Heart right ventricle (tissue), 16 donors: ENCODE measurements at places on chromosomes 7 and 10. TPM values are rescaled to one million over a fixed set of nuclear protein-coding genes. Genes with fewer than 3 reads are reported as not detected.

CCNY gene
- 96.4 TPM for total RNA-seq

DNA sequence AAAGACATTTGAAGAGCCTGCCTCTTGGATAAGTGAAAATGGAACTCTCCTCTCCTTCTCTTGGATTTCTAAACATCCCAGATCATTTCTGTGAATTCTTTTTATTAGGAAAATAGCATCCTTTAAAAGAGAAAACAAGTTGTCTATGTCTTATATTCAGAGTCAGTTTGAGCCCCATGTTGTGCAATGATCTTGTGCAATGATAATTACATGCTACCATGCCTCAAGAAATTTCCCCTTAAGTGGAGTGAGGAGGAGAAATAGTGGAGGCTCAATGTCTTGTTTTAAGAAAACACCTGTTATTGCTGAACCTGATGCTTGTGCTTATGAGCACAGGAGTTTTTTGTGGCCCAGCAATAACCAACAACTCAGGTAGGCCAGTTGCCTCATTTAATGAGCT is 103.6 kb downstream of the NPSR1 start:
- H3K4me3 ChIP-seq = no peak overlapping the region
- no peak overlapping the region for H3K27ac ChIP-seq
- no peaks in the 10 kb centered on the region for H3K27me3 ChIP-seq
- no peaks in the 10 kb centered on the region for H3K36me3 ChIP-seq
- H3K4me1 ChIP-seq = no peaks in the 10 kb centered on the region
- DNase-seq = no peak

GRCh38 chr10:132118366-132118765 is 52.6 kb downstream of the JAKMIP3 start:
- DNase-seq = no peak
- no peaks in the 10 kb centered on the region for H3K36me3 ChIP-seq
- no peak overlapping the region for H3K27ac ChIP-seq

GRCh38 chr7:7257899-7258692 is 75.8 kb downstream of the C1GALT1 start:
- H3K4me1 ChIP-seq = peaks cover 37% of the 10 kb centered on the region
- H3K27me3 ChIP-seq = no peaks in the 10 kb centered on the region
- no peak overlapping the region for H3K4me3 ChIP-seq
- H3K36me3 ChIP-seq = no peaks in the 10 kb centered on the region
- no peak overlapping the region for H3K27ac ChIP-seq

DNA sequence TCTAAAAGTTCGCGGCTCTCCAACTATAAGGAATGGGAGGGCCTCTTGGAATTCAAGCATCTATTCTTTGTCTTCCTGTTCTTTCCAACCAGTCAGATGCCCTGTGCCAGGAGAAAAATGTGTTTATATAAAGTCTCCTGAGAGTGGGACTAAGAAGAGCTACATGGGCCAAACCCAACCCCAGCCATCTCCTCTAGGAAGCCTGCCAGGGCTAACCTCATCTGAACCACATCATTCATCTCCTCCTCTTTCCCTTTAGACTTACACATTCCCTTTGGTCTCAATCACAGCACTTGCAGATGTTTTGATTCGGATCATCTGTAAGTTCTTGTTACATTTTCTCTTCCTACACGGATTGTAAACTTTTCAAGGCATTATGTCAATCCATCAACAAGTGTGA is 62.6 kb downstream of the DOCK4 start:
- H3K4me1 ChIP-seq = peaks cover 13% of the 10 kb centered on the region
- DNase-seq = no peak
- H3K27me3 ChIP-seq = no peaks in the 10 kb centered on the region
- H3K36me3 ChIP-seq = no peaks in the 10 kb centered on the region
- H3K4me3 ChIP-seq = no peak overlapping the region

PNLIPRP2 gene
- total RNA-seq = not detected

DNA sequence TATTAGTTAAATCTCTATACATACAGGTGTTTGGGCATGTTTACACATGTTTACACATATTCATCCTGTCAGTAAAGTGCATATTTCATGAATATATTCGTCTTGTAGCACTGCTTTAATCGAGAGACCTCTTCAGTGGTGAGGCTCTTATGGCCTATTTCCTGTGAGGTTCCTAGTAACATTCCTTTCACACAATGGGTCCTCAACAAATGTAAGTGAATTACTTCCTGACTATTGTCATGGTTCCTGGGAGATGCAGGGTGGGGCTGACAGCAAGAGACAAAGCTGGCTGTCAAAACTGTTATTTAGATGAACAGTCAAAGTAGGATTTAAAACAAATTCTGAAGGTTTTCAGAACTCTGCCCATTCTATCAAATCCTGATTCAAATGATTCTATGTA is 12.4 kb upstream of the SEMA3A start:
- no peak for DNase-seq
- no peak overlapping the region for H3K4me3 ChIP-seq
- H3K27ac ChIP-seq = no peak overlapping the region

MMP21 gene
- not detected for total RNA-seq

SCIN gene
- total RNA-seq = 1.5 TPM

GRCh38 chr7:78225534-78225933 is 427.0 kb downstream of the PHTF2 start:
- no peak overlapping the region for H3K4me3 ChIP-seq
- H3K4me1 ChIP-seq = no peaks in the 10 kb centered on the region
- no peaks in the 10 kb centered on the region for H3K27me3 ChIP-seq
- no peak for DNase-seq
